Kidney tubule cell (primary cell): ENCODE measurements at places on chromosomes 12 and 14.
A peak's percentile ranks its signal among the peaks of the same experiment; 100 is the strongest.

- no peak for DNase-seq
These were observed 8.4 kb downstream of the ZC2HC1C start for GRCh38 chr14:75077794-75078193.

DNA sequence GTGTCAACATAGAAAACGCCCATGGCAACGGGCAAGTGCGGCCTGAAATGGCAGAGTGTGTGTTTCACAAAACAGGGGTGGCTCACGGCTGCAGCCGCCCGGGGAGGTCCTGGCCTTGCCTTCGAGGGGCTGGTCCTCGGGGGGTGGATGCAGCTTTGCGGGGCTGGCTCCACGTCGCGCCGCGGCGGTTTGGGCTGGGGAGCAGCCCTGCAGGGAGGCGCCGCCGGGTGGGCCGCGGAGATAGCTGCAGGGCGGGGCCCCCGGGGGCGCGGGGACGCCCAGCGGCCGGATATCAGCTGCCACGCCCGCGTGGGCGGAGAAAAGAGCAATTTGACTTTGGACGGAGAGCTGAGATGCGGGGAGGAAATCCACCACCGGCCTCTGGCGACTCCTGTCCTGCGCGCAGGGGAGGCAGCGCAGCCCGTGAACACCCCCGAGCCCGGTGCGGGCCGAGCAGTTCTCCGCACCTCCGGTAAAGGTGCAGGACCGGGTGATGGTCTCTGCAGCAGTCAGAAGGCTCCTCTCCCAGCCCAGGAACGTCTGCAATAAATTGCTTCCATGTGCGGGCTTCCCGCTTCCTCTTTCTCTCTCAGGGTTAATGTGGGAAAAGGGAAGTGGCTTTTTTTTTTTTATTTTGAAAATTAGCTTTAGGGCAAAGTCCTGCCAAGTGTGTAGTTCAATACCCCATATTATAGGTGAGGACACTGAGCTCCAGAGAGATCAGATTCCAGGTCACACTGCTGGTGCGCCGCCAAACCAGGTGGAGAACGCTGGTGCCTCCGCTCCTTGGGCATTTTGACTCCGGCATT, 110.5 kb downstream of the ARF6 start:
- peak; percentile 82 for DNase-seq

DNA sequence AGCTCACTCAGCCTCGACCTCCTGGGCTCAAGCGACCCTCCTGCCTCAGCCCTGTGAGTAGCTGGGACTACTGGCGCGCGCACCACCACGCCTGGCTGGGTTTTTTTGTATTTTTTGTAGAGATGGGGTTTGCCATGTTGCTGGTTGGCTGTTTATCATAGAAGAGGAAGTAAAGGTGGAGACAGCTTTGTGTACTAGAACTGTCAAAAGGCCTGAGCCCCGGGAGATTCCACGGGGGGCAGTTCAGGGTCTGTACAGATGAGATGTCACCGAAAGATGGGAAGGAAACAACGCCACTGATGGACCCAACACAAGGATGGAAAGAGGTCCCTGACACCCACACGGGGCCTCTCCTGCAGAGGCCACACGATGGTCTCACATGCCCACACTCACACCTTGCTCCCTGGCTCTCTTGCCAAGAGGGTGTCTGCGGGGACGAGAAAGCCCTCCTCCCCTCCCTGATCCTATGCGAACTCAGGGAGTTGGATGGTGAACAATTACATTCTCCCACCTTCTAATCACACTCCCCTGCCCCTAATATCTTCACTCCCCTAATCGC, 66.6 kb downstream of the KDM2B start:
- no peak for DNase-seq

DNA sequence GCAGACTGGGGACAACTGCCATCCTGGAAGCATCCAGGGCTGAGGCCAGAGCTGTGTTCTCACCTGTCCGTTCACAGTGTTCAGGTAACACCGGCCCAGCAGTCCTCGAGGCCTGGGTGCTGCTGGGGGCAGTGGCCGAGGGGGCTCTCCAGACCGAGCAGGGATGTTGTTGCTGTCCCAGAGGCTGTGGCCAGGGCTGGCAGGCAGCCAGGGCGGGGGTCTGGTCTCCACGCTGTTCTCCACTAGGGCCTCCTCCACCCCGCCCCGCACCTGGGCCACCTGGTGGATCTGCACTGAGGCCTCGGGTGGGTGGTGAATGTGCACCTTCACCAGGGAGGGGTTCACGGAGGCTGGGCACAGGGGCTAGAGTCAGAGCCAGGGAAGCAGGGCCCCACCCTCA, 57.4 kb downstream of the ISCA2 start:
- DNase-seq, result no peak

DNA sequence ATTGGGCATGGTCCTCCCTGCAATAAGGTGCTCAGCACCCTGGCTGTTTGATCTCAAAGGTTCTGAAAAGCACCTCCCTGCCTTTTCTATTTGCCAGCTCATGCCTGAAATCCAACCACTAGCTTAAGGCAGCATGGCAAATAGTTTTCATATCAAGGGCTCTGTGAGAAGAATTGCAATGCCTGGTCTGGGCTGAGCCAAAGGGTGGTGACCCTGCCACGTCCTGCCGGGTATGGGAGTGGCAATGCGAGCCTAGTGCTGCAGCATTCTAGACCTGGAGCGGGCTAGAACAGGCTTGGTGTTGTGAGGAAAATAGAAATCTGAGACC, 2.3 kb upstream of the SCNN1A start:
- peak; percentile 52 for DNase-seq

DNA sequence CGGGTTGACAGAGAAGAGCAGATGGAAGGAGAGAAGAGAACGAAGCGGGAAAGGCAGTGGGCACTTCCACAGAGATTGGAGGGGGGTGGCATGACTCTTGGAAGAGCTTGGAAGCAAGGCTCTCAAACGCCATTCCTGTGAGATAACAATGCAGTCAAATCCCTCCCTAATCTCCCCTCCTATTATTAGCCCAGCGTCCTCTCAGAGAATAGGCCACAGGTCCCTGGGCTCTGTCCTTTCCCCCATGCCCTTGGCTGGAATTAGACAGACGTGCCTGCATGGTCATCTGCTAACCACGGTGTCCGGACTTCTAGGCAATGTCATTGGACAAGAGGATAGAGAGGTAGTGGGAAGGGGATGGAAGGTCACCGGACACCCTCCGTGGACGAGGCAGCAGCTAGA, 8.0 kb upstream of the MYH7 start:
- no peak for DNase-seq

DNA sequence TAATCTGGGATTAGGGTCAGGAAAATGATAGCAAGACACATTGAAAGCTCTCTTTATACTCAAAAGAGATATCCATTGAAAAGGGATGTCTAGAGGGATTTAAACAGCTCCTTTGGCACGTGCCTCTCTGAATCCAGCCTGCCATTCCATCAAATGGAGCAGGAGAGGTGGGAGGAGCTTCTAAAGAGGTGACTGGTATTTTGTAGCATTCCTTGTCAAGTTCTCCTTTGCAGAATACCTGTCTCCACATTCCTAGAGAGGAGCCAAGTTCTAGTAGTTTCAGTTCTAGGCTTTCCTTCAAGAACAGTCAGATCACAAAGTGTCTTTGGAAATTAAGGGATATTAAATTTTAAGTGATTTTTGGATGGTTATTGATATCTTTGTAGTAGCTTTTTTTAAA, 25.4 kb upstream of the PLEKHD1 start:
- DNase-seq, result no peak

GRCh38 chr12:85569261-85569660, 266.9 kb downstream of the RASSF9 start:
- DNase-seq, result no peak

GRCh38 chr12:52969166-52969795, 20.4 kb downstream of the KRT18 start:
- DNase-seq, result no peak
